ENCODE measurements at places on chromosomes 16 and 17.

DNA sequence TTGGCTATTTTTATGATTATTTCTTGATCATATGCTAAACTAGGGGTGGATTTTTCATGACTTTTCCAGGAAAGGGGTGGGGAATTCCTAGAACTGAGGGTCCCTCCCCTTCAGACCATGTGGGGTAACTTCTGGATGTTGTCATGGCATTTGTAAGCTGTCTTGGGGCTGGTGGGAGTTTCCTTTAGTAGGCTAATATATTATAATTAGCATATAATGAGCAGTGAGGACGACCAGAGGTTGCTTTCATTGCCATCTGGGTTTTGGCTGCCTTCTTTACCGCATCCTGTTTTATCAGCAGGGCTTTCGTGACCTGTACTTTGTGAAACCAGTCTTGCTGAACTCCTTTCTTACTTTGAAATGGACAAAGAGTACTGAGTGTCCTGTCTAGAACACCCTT lies 40.4 kb upstream of the ABCA5 start:
- H3K27ac ChIP-seq = no peak overlapping the region
- peaks cover 6% of the 10 kb centered on the region for H3K27me3 ChIP-seq
- H3K4me3 ChIP-seq = no peak overlapping the region
- no peaks in the 10 kb centered on the region for H3K36me3 ChIP-seq
- H3K4me1 ChIP-seq = no peaks in the 10 kb centered on the region

DNA sequence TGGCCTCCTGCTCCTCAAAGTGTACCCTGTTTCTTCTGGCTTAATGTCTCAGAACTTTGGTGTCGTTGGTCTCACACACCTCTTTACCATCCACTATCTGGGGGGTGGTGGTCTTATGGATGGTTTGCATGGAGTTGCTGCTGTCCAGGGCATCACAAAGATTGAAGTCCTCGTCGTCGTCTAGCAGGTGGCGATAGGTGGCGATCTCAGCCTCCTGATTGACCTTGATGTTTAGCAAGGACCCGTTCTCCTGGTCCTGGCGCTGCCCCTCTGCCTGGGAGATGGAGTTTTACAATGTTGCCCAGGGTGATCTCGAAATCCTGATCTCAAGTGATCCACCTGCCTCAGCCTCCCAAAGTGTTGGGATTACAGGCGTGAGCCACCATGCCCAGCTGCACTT lies 31.1 kb upstream of the HELZ start:
- no peaks in the 10 kb centered on the region for H3K4me1 ChIP-seq
- H3K4me3 ChIP-seq = no peak overlapping the region
- H3K27ac ChIP-seq = no peak overlapping the region
- peak; percentile 9 for DNase-seq

DNA sequence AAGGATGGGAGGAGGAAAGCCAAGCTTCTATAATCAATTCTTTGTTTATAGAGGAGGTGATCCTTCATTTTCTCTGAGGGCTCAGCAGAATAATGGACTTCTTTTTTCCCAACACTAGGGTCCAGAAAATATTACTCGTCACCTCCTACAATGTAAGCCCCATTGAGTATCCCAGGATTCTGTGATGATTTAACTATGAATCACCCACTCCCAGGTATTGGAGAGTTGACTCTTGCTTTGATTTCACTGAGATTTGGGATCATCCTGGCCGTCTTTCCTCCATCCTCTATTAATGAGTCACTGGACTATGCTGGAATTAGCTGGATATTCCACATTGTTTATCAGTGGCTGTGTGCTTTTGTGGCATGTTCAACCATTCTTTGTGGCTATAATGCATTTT lies 452.0 kb downstream of the NPIPA7 start:
- H3K36me3 ChIP-seq = peaks cover 2% of the 10 kb centered on the region
- H3K27ac ChIP-seq = no peak overlapping the region
- no peak for DNase-seq
- H3K27me3 ChIP-seq = peaks cover 44% of the 10 kb centered on the region

DNA sequence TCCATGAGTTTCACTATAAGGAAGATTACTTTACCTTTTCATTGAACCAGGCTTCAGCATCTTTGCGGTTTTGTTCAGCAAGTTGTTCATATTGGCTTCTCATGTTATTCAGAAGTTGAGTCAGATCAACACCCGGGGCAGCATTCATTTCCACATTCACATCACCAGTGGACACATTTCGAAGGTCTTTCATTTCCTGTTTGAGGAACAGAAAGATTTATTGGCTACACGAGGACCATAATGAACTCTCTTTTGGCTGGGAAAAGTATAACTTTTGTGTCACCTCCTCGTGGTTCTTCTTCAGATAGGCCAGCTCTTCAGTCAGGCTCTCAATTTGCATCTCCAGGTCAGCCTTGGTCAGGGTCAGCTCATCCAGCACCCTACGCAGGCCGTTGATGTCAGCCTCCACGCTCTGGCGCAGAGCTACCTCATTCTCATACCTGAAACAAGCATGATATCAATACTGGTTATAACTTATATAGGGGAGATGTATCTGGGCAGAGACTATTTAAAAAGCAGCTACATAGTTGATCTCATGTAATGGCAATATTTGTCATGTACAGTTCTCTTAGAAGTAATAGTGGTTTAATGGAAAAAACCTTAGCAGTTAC lies 2.1 kb downstream of the KRT10 start:
- no peak for DNase-seq
- no peak overlapping the region for H3K4me3 ChIP-seq
- peak overlapping the region; percentile 43 for H3K27ac ChIP-seq
- H3K27me3 ChIP-seq = peaks cover 10% of the 10 kb centered on the region
- peaks cover 27% of the 10 kb centered on the region for H3K4me1 ChIP-seq
- peaks cover 37% of the 10 kb centered on the region for H3K36me3 ChIP-seq

DNA sequence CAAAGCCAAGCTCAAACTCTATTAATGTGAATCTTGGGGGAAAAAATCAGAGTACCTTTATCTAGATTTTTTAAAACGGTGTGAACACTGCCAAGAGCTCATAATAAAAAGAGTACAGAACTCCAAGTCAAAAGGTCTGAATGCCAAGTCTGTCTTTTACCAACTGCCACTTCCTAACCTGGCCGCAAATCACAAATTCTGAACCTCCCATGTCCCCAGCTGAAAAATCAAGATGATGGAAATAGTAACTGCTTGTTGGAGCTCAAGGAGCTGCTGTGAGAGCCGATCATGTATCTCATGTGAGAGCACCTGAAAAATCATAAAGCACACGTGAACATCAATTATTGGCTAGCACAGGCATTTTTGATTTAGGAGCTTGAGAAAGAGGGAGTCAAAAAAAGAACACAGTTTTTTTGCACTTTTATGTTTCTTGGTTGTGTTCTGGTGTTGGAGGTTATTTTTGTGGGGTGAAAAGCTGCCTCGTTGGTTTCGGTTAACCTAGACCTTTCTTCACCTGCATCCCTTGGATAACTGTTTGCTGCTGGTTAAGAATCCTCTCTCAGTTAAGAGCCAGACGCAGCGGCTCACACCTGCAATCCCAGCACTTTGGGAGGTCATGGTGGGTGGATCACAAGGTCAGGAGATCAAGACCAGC lies 50.5 kb downstream of the GAS7 start:
- H3K36me3 ChIP-seq = no peaks in the 10 kb centered on the region
- DNase-seq = no peak
- H3K4me1 ChIP-seq = peaks cover 31% of the 10 kb centered on the region
- H3K27ac ChIP-seq = no peak overlapping the region
